NCI-H345 (cell line): ENCODE measurements at places on chromosomes 2 and 18.
A peak's percentile ranks its signal among the peaks of the same experiment; 100 is the strongest.

GRCh38 chr2:164621764-164622105 is 453 bp upstream of the GRB14 start:
- DNase-seq, result peak; percentile 47

DNA sequence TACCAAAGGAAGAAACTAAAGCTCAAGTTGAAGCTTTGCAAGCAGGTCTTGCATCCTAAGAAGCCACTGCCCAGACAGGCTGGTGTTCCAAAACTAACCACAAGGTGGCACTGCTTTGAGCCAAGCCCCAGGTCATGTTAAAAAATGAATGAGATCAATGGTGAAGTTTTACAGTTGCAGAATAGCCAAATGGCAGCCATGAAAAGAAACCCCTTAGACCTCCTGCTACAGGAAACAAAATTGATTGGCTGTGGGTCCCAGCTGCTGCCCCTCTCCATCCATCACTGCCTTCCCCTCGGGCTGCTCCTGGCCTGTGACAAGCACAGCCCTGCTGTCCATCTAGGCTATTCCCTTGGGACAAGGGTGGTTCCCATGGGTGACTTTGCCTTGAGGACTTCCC is 20.7 kb upstream of the MREG start:
- peak; percentile 31 for DNase-seq

GRCh38 chr2:215397632-215398341 is 38.1 kb downstream of the FN1 start:
- DNase-seq, result no peak

- no peak for DNase-seq
Observed at GRCh38 chr2:240134466-240134865, 1.6 kb downstream of the COPS9 start.

DNA sequence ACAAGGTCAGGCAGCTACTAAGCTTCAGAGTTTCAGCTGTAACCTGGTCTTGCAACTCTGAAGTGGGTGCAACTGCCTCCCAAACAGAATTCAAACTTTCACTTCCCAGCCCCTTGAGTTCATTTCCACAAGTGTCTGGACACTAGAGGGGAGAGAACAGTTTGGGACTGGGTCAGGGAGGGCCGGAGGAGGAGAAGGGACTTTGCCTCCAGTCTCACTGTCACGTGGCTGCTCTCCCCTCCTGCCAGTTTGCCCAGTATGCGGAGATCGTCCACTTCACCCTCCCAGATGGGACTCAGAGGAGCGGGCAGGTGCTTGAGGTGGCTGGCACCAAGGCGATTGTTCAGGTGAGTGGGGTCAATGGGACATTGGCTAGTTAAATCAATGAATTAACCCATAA is 20.6 kb upstream of the ANKRD53 start:
- DNase-seq, result no peak

- peak; percentile 16 for DNase-seq
Observed at GRCh38 chr2:39728941-39729351, 50.1 kb downstream of the THUMPD2 start.
